Muscle of back (tissue), 13 donors: ENCODE measurements at places on chromosomes 3 and 15.

DNA sequence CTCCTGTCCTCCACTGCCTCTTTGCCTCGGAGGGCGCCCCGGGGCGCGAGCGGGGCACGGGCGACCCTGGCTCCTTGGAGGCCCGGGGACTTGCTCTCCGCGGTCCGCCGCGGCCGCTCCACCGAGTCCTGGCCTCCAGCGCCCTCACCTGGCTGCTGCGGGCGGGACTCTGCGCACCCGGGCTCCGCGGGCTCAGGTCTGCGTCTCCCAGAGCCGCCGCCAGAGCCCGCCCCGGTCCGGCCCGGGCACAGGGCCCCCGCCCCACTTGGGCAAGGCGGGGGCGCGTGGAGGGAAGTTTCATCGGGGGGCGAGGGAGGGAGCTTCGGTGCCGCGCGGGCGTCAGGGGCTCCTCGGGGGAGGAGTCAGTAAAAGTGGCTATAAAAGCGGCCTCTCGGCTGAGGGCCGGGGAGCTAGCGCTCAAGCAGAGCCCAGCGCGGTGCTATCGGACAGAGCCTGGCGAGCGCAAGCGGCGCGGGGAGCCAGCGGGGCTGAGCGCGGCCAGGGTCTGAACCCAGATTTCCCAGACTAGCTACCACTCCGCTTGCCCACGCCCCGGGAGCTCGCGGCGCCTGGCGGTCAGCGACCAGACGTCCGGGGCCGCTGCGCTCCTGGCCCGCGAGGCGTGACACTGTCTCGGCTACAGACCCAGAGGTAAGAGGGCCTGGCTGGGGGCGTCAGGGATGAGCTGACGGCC is at the start of gene CEMIP:
Gene CEMIP, plus strand, starts transcription at position 407 of the 694 bp plus-strand sequence. CDS start 94,510 bp downstream, outside the sequence.
- peak; percentile 77 for DNase-seq

DNA sequence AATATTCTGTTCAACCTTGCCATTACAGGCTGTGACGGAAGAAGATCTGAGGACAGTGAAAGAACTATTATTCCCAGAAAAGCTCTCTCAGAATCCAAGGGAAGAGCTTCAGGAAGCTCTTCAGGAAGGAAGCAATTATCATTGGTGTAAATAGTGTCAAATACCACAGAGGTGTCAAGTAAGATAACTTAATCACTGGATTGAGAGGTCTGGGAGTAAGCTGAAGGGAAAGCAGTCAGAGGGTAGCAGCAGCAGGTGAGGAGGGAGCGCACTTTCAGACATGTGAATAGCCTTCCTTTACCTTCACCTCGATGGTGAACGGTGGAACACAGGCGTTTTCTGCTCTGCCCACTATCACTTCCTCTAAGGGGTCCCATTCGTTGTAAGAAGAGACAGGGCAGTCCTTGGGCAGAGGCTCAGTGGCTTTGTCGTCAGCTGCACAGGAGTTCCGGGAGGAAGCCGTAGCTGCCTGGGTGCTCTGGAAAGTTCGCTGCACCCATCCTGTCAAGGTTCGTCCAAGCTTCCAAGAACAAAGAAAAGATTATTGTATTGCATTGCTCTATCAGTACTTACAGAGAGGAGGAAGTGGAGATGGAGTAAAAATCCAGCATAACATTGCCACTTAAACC is 1.9 kb downstream of the GATM start:
- DNase-seq, result no peak

DNA sequence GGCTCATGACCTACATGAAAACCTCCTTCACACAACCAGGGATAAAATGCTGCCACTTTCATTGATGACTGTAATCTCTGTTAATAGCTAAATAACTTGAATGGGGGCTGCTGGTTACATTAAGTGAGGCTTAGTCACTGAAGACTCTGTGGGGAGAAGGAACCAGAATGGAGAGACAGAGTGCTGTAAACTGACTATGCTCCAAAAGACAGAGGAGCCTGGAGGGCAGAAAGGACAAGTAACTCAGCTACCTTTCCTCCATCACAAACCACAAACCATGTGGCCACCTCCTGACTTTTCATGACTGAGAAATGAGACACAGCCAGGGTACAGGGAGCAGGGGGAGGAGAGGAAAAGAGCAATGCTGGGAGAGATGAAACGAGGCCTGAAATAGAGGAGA is 97.1 kb upstream of the TRIM42 start:
- no peak for DNase-seq

DNA sequence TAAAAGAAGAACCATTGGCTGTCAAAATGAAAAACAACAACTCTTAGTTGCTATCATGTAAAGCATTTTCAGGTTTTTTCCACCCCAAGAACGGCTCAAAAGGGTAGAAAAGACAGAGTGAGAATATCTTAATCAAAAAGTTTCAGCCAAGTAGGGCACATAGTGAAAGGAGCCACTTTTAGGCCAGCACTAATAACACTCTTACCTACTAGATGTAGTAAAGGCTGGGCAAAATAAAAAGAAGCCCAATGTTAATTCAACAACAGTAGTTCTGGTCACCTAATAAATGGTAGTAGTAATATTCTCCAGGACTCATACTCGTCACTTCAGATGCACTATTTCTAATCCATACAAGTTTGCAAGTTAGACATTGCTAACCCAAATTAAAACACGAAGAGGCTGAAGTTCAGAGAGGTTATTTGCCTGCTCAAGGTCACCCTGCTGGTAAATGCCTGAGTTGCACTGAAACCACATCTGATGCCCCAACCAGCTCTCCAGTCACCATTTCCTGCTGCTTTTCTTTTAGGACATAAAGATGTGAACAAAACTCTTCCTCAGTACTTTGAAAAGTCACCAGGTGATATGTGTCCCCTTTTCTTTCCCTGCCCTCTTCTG is 7.5 kb downstream of the GOLIM4 start:
- no peak for DNase-seq

- DNase-seq, result no peak
Observed at GRCh38 chr3:106067711-106068110, 198.9 kb upstream of the CBLB start.

GRCh38 chr15:37107744-37108380 is 7.5 kb upstream of the MEIS2 start:
- DNase-seq, result no peak

DNA sequence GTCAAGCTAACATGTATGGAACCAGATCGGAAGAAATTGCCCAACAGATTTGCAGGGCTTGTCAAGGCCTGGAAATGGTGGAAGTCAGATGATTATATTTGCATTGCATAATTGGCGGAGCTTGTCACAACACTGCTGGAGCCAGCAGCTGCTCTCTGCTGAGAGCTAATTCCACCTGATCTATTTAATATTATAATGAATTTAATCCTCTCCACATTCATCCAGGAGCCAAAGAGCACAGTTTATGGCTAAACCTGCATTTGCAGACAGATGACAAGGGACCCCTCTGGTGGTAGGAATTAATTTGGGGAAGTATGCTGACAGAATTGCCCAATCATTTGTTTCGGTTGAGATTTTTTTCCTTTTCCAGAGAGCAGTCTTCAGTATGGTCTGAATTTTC is 730.2 kb downstream of the TUSC7 start:
- peak; percentile 20 for DNase-seq

- peak; percentile 83 for DNase-seq
Observed at GRCh38 chr15:78077053-78077870, at the start of gene TBC1D2B. TBC1D2B (minus strand) TSS chr15:78077711; CDS start chr15:78077652, 59 bp downstream.

GRCh38 chr15:82300883-82301282 is 38.3 kb downstream of the SAXO2 start:
- no peak for DNase-seq

DNA sequence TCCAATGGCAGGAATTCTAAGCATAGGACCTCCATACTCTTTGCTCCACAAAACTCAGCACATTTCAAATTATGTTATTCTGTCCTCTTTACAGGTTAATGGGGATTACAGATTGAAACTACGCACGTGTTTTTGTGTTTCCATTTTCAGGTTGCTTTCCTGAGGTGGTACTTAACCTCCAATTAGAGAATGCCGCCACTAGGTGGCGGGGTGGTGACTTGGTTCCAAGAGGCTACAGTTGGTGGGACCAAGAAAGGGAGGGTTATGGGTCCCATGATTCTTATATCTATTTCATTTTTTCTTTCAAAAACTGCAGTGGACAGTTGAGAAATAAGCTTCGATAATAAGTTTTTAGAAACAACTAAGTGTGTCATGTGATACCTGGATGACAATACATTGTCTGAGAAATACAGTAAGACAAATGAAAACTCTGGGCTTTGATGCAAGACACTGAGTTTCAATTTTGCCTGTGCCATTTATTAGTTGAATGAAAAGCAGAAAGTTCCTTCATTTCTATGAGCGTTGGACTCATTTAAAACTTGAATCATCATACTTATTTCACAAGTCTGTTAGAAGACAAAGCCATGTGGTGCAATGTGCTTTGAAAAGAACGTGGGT is 539.0 kb downstream of the FGF12 start:
- DNase-seq, result peak; percentile 6

GRCh38 chr3:171653701-171654100 is 156.6 kb downstream of the PLD1 start:
- DNase-seq, result no peak

DNA sequence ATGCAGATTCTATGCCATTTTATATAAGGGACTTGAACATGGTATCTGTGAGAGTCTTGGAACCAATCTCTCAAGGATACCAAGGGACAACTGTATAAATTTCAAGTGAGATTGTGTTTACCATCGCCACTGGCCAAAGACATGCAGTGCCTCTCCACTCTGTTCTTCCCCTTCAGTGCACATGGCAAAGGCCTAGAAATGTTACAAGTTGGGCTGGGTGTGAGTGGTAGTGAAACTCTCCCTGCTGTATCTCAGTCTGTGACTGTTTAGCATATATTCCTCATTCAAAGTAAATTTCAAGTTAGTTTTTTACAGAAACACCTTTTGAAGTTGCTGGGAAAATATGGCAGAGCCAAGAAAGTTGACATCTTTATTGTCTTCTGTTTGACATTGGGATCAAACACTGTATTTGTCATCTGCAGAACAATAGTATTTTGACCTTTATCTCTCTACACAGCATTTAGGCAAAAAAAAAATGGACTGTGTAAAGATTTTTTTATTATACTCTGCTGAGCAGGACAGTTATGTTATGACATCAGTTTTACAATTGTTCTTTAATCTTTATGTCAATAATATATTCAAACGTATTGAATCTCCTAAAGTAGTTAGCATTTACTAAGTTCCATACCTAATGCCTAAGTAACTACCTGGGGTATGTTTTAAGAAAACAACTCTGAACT is 101.4 kb downstream of the CCNL1 start:
- DNase-seq, result no peak

GRCh38 chr3:104566054-104566453 is 800.7 kb upstream of the ALCAM start:
- DNase-seq, result no peak
